ENCODE measurements at places on chromosomes 1 and 21.

GRCh38 chr1:98888869-98889268 lies 115.8 kb downstream of the PLPPR5 start:
- DNase-seq, result no peak

GRCh38 chr21:42039470-42039901 lies 29.3 kb upstream of the ZBTB21 start:
- DNase-seq, result no peak

- no peak for DNase-seq
Observed at GRCh38 chr1:198677027-198677426, 38.2 kb downstream of the PTPRC start.

DNA sequence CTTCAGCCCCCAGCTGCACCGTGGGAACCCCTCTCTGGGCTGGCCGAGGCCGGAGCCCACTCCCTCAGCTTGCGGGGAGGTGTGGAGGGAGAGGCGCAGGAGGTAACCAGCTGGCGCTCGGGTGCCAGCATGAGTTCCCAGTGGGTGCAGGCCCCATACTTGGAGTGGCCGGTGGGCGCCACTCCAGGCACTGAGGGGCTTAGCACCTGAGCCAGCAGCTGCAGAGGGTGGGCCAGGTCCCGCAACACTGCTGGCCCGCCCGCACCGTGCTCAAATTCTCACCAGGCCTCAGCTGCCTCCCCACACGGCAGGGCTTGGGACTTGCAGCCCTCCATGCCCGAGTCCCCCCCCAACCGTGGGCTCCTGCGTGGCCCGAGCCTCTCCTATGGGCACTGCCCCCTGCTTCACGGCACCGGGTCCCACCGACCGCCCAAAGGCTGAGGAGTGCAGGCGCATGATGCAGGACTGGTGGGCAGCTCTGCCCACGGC lies 47.2 kb downstream of the LRRC53 start:
- DNase-seq, result no peak

GRCh38 chr1:225458222-225458631 lies 30.4 kb upstream of the LBR start:
- DNase-seq, result no peak

DNA sequence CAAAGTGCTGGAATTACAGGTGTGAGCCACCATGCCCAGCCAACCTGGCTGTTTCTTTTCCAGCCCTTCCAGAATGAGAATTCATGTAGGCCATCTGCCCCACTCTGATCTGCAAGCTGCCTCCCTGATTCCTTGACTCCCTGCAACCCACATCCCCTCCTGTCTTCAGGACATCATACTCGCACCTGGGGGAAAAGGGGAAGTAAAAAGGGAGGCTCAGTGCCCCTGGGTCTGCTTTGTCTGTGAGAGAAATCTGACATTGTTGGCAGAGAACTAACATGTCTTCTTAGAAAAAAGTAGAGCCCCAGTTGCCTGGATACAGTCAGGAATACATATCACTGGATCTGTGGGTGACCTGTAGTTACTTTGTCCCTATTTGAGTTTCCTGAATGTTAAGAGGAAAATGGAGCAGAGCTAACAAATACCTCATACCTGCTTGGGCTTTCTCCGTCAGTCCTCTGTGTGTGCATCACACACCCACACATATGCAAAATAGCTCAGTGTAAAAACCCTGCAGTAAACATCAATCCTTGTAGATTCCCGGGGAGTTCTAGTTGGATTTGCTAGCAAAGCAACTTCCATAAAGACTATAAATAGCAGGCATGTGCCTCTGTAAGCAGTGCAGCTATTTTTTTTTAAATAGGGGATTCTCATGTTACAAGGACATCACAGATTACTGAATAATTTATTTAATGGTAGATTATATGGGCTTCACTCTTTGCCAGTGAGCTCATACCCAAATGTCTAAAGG lies 62.9 kb downstream of the TEX35 start:
- DNase-seq, result no peak

GRCh38 chr1:172545396-172546004 lies 12.6 kb downstream of the SUCO start:
- DNase-seq, result peak; percentile 37
